PC-3 (cell line): ENCODE measurements at places on chromosomes 11 and 22.

DNA sequence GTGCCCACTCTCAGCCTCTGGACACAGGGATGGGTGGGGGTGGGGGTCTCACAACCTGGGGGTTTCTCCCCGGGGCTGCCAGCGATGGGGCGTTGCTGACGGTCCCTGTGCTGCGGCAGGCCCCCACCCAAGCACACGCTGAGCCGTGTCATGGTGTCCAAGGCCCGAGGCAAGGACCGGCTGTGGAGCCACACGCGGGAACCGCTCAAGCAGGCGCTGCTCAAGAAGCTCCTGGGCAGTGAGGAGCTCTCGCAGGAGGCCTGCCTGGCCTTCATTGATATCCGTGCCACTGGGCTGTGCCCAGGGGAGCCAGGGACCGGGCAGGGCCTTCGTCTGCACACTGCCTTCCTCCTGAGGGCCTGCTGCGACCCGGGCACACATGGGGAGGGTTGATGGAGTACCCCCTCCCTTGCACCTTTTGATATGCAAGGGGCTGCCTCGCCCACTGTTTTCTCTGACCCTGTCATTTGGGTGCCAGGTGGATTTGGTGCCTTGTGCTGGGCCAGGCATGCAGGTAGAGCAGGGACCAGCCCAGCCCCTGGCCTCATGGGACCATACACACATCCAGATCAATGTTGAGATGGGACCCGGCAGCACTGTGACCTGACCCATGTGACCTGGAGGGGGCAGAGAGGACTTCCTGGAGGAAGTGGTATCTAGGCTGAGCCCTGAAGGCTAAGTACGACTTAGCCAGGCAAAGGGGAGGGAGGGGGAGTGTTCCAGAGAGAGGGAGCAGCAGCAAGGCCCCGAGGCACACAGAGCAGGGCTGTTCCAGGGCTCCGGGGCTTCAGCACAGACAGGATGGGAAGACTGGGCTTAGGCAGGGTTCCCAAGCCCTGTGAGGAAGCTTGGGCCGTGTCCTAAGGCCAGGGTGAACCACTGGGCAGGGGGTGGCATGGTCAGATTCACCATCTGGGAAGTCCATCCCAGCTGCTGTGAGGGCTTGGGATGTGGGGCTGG, 75.2 kb downstream of the MYO7A start:
- DNase-seq, result no peak

DNA sequence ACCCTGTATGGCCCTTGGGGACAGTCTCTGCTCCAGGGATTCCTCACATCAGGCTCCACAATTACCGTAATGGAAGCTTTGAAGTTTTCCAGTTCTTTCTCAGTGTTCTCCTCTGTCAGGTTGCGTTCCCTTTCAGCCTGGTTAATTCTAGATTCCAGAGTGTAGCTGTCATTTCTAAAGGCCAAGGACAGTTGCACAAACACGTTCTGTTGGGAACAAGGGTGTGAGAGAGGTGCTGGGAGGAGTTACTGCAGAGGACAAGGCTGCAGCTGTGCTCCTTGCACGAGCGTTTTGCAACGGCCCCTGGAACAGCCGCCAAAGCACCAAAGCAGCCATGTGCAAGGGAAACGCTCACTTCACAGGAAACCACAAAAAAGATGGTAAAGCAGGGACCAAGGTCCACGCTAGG, 35.9 kb upstream of the LYVE1 start:
- DNase-seq, result no peak

- no peak for DNase-seq
Measured at GRCh38 chr11:47773882-47774281, 6.7 kb upstream of the FNBP4 start.

DNA sequence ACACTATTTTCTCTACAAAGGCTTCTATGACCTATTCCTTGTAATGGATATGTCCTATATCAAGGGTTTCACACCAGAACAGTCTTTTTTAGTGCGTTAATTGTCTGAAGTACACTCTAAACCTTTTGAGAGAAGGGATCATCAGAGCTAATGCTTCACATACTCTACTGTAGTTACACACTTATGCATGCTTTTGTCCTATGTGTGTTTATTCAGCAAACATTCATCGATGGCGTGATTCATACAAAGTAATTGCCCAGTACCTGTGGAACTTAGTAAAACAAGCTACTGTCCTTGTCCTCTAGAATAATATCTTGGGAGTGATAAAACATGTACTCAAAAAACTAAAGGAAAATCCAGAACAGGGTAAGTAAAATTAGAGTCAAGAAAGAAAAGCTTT, 139.2 kb downstream of the GUCY1A2 start:
- peak; percentile 28 for DNase-seq

DNA sequence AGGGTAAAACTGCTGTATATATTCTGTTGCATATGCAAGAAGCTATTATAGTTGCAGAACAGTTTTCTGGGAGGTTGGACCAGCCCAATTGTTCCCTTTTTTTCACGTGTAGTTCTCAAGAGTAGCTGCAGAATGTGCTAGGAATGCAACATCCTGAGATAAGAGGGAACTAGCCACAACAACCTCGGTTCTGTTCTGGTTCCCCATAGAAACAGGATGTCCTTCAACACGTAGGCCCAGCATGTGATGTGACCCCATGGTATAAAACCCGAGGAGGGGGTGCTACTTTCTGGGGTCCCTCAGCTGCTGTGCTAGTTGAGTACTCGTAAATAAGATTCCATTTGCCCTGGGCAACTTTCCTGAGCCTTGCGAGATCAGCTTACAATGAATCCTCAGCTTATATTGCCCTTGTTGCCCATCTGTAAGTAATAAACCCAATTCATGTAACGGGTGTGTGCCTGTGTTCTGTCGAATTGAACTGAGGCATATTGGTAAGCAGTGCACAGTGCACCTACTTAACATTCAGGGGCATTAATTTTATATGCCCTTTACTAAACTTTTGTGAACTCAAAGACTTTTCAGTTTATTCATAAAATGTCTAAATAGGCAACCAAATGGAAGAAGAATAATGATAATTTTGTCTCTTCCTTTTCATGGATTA, 23.0 kb upstream of the TRAF6 start:
- DNase-seq, result no peak

DNA sequence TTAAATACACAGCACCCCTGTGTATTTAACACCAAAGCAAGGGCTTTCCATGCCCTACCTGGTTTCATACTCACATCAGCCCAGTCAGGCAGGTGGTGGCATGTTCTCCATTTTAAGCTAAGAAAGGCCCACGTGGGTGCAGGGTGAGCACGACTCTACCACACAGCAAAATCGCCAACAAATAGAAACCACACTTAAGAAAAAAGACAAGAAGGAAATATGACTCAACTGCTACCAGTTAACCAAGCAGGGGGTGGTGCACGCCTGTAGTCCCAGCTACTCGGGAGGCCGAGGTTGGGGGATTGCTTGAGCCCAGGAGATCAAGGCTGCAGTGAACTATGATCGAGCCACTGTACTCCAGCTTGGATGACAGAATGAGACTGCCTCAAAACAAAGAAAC, 35.2 kb upstream of the TFIP11 start:
- DNase-seq, result no peak

- no peak for DNase-seq
Measured at GRCh38 chr11:46333394-46333947, 13.8 kb upstream of the DGKZ start.

- no peak for DNase-seq
Measured at GRCh38 chr11:93166194-93166593, 31.6 kb downstream of the SLC36A4 start.

DNA sequence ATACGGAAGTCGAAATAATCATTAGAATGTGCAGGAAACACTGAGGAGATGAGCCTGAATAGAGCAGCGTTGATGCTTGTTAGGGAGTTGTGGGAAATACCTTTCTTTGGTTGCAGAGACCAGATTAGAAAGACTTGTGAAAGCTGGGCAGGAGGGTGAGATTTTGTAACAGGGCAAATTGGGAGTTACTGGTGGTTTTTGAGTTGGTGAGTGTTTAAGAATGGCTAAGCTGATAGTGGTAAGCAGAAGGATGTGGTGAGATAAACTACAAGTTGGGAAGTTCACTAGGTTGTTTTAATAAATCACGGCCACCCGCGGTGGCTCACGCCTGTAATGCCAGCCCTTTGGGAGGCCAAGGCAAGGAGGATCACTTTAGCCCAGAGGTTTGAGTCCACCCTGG, 34.4 kb downstream of the MCAM start:
- DNase-seq, result no peak

DNA sequence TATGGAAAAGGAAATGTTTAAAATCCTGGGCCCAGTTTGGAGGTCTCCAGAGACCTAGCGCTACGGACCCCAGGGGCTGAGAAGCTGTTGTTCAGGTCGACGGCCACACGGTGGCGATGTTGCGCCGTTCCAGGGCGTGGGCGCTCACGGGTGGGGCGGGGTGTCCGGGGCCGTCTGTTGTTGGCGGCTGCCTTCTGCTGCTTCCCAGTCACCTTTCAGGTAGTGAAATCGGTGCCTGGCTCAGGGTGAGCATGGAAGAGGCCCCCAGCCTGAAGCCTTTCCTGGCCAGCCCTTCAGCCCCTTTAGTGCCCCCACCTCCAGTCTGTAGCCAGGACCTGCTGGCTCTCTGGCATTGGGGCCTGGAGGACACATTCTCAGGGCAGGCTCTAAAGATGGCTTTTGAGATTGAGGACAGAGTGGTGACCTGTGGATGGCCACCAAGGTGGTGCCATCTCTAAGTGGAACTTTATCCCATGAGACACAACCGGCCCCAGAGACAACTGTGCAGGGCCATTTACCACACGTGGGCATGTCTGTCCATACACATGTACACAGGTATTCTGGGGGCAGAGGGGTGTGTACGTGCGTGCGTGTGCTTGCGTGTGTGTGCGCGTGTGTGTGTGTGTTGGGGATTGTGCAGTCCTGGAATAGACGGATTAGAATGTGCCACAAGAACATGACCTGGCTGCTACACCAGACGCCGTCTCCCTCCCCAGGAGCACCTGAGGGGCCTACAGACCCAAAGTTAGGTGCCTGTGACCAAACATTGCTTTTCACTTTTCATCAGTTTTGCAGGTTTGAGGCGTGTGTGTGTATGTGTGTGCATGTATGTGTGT, 53.8 kb downstream of the ST14 start:
- peak; percentile 76 for DNase-seq

DNA sequence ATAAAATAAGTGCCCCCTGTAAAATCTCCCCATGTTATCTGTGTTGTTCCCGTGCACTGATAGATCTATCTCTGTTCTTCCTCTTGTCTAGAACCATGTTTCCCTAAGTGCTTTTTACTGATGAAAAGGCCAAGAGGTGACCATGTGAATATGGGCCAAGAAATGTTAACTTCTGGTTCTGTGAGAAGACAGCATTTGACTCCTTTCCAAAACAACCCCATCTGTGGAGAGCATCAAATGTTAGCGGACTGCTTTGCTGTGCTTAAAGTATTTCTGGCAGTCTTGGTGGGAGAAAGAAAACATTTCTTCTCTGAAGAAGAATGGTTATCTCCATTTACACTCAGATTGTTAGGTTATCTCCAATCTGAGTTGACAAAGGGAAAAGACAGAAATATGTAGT, 58.6 kb upstream of the GUCY1A2 start:
- no peak for DNase-seq

DNA sequence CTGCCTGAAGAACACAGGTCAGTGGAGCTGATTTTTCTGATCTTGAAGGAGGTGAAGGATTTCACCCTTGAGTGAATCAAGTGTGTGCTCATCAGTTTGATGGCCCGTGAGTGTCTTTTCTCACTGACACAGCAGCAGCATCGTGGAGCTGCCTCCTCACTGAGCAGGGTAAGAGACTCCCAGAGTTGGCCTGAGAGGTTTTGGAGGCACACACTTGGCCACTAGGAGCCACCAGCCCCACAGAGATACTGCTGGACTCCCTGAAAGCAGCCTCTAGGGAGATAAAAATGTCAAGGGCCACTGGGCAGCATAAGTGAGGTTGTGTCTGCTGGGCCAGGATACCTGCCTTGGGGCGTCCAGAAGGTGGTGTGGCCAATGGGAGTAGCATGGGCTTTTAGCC, 245.4 kb downstream of the GRIK4 start:
- DNase-seq, result peak; percentile 16

DNA sequence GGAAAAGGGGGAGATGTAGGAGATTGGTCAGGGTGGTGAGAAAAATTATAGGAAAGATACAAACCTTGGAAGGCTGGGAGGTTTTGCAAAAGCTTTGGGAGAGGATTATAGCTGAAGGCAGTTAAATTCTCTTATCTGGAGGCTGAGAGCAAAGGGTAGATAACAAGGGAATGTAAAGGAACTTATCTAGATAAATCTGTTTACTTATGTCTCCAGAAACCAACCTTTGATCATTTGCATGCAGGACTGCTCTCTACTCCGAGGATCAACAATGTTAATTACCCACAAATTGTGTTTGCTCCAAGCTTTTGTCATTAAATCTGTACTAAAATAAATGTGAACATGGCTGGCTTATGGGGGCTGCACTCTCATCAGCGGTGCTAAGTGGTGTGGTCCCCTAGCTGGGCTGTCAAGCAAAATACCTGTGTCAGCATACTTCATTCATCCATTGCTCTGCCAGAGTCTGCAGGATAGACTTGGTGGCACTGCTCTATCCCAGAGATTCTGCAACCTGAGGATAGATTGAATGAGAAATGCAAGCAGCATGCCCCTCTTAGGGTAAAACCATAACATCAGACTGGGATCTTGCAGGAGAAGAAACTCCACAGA, 1599.2 kb upstream of the TENM4 start:
- DNase-seq, result no peak

- DNase-seq, result no peak
Measured at GRCh38 chr22:46478083-46478551, 59.3 kb downstream of the CELSR1 start.

DNA sequence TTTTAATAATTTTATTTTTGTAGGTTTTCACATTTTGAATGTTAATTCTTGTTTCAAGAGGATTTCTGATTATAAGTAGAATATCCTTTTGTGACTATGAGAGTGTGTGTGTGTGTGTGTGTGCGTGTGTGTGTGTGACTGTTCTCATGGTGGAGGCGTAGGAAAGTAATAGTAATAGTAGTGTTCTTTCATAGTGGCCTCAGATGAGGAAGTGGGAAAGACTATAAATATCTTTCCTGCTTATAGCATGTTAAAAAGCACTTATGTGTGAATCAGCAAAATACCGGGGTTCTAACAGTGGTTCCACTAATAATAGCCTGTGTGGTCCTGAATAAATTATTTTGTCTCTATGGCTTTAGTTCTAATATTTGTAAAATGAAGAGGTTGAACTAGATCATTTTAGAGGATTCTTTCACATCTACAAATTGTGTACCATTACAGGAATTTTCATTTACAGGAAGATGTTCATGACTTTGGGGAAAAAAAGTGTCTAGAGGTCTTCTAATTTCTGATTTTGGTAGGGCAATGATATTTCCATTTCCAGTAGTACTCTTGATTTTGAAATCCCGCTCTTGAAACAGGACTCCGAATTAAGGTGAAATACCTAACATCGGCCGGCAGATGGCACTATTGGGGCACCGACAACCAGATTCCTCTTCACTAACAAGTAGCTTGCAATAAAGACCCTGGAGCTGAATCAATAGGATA, 29.9 kb upstream of the OR10G7 start:
- peak; percentile 74 for DNase-seq
